ENCODE measurements at places on chromosomes 11 and 22.

GRCh38 chr22:26702906-26703830 is 45.8 kb downstream of the MIAT start:
- no peak for DNase-seq

DNA sequence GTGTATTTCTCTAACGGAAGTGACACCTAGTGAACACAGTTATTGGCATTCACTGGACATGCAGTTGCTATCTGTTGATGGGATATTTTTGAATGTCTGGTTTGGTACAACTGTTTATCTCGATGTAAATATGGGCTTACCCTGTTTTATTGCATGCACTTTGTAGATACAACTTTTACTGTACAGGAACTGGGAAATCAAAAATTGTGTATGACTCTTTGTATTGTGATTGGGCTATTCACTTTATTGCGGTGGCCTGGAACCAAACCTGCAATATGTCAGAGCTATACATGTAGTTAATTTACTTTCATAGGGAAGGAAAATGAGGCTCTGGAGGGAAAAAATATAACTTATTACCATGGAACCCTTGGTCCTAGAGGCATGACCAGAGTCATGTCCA is 380.7 kb upstream of the KIRREL3 start:
- DNase-seq, result no peak

- DNase-seq, result no peak
These were observed 59.1 kb downstream of the ETS1 start for GRCh38 chr11:128528294-128528693.

- DNase-seq, result no peak
These were observed 59.2 kb upstream of the RTL6 start for GRCh38 chr22:44557064-44557748.

Data from B cell (primary cell).